NCI-H510A treated with DMSO at 0.1 percent for 48 hours (cell line): ENCODE measurements at places on chromosomes 7 and 10.
A peak's percentile ranks its signal among the peaks of the same experiment; 100 is the strongest.

DNA sequence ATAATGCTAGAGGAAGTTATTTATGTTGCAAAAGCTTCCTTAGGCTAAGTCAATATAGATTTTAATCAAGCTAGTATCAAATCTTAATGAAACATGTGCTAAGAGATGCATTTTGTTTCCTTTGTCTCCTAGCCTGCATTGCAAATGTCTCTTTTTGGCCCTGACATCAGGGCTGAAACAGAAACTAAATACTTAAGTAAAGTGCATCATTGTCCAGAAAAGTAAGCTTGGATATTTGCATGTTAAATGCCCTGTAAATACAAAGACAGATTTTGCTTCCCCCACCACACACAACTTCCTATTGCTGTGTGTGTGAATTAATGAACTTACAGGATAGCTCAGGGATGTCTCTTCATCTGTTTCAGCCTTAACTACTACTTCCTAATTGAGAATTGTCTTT lies 10.0 kb upstream of the STAMBPL1 start:
- DNase-seq: no peak

- DNase-seq: no peak
Measured at GRCh38 chr7:7178081-7178480, 4.3 kb upstream of the C1GALT1 start.

DNA sequence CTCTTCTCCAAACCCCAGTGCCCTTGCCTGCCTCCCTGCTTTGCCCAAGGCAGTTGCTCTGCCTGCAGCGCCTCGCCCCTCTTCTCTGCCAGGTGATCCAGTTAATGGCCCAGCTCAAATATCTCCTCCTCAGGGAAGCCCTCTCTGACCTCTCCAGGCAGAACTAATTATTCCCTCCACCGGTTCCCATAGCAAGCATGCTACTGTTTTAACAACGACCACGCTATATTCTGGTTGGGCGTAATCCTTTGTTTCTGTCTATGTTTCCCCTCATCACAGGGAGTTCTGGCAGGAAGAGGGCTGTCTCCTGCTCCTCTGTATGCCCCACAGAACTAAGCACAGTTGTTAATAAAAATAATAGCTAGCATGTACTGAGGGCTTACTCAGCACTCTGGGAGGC lies 36.8 kb upstream of the R3HCC1L start:
- DNase-seq: peak; percentile 53

GRCh38 chr7:97971120-97971989 lies 18.6 kb downstream of the OCM2 start:
- no peak for DNase-seq

- DNase-seq: no peak
Measured at GRCh38 chr7:55073976-55074528, 55.2 kb downstream of the EGFR start.

DNA sequence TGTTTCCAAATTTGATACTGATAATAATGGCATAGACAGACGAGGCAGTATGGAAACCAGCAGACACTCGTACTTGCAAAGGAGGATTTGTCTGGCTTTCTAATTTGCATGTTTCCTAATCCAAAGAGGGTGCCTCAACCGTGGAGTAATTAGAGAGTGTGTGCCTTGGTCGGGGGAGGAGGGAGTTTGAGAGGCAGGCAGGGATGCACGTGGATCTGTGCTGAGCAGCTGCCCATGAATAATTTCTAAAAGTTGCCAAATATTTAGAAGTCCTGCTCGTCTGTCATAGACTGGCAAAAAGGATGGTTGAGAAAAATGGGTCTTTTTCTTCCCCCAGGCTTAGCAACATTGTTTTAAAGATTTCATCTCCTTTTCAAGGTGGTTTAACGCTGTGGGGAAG lies 69.4 kb downstream of the PTPRE start:
- no peak for DNase-seq

GRCh38 chr10:132446661-132447445 lies 49.9 kb downstream of the PWWP2B start:
- DNase-seq: peak; percentile 81

DNA sequence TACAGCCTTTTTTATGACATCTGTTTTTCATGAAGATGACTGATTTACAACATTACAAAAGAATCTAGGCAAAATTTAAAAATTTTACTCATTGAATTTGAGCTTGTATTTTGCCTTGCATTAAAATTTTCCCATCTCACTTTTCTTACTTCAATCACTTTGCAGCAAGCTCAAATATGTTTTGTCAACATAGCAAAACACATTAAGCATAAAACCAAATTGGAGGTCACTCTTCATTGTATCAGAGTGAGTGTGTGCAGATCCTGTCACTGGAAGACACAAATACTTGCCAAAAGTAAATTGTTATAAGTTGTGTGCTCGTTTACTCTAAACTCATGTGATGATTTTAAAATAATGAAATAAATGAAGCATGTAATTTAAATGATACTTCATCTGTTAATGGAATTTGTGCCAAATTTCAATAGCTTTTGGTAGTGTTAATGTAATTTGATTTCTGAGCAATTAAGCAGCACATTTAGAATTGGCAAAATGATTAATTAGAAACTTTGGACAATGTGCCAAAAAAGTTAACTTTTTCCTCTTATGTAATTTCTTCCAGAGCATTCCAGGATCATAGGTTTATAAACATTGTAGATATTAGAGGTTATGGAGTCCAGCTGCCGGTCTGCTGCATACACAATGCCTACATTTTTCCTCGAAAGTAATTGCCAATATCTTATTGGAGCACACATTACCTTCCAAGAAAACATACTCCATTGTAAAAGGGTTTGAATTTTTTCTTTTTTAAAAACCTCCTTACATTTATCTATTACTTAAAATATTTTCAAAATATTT lies 1078.2 kb upstream of the LRRTM3 start:
- no peak for DNase-seq

- no peak for DNase-seq
Measured at GRCh38 chr10:70222340-70222794, 10.9 kb downstream of the PPA1 start.

GRCh38 chr7:68544851-68545250 lies 1053.4 kb upstream of the AUTS2 start:
- DNase-seq: no peak

DNA sequence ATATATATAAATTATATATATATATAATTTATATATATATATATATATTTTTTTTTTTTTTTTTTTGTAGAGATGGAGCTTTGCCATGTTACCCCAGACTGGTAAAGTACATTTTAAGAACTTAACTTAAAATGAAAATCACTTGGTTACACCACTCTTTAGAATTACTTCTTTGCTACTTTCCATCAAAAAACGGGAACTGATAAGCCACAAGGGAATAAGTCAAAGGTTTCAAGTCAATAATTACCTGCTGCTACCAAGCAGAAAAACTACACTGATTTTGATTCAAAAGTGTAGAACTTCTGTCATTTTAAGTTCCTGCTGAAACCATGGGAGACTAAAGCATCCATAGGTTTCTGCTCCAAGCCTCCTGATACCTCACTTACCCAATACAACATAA lies 12.2 kb downstream of the PPA1 start:
- DNase-seq: no peak

DNA sequence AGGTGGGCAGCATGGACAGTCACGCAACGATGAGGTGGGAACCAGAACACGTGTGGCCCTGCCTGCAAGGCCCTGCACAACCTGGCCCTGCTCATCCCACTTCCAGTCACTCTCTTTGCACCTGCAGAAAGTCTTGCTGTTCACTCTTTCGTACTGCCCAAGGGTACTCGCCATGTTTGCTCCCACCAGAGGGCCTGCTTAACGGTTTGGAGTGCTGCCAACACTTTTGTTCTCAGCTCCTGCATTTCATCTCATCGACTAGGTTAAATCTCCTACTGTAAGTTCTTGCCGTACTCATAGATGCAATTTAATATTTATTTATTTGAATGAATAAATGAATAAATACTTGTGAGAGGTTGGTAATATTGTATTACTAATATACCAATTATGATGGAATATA lies 315.3 kb downstream of the SDK1 start:
- peak; percentile 85 for DNase-seq

DNA sequence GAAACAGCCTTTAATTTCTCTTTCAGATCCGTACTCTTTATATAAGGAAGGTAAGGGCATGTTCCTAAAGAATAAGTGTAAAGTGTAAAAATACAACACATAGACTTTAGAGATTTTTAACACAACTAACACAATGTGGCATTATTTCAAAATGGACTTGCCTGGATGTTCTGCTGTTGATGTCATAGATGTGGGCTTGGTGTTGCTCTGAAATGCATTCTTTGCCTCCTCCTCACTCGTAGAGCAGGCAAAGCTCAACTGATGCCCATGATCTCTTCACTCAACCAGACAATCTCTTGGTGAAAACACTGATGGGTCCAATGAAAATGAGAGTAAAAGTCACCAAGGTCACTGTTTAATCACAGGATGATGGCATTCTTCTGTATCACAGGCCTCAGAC lies 174.2 kb upstream of the TCERG1L start:
- DNase-seq: no peak

DNA sequence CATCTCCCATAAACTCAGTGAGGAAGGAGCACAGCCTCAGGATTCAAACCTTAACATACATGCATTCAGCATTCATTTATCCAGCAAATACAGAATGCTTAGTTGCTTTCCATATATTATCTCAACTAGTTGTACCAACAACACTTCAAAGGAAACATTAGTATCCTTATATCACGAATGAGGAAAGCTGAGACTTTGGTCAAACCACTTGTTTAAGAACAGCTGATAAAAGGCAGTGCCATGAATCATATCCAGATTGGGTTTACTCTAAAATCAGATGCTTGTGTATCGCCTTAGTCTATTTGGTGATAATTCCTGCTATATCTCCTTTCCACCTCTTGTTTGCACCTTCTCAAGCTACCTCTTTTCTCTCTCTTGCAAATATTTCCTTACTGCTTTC lies 1.9 kb upstream of the CPED1 start:
- DNase-seq: no peak

- DNase-seq: no peak
Measured at GRCh38 chr7:50262916-50263690, 41.4 kb upstream of the IKZF1 start.

DNA sequence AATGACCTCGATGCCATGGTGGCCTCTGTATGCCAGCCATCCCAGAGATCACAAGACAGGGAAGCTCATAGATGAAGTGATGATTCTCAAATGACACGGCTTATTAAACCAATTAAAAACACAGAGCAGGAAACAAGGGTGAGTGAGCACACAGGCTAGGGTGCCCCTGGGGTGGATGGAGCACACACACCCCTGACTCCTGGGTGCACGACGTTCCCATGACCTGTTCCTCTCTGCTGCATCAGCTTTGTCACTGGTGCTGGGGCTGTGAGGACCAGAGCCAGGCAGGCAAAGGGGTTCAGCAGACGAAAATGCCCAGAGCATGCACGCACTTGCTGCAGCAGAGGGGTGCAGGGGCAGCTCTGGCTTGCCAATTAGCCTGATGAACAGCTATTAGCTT lies 86.5 kb upstream of the LRRC4 start:
- no peak for DNase-seq

- DNase-seq: peak; percentile 8
Measured at GRCh38 chr10:30059209-30060107, at the start of gene JCAD. TSS of gene JCAD (minus strand) at chr10:30059586. CDS start at chr10:30047812, 11,774 bp downstream.

DNA sequence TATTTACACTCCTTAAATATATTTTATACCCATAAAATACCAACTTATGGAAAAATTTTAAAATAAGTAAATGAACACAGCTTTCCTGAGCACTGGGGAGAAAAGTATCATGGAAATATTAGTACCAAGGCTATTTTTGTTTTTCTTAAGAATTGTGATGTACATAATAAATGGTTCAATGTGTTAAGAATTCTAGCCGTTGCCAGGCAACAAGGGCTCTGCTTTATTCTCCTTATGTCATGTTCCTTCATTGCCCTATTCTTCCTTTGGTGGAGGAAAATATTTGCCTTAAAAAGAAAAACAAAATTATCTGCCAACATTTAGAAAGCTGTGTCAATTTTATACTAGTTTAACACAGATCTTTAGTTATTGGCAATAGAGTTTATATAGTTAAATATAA lies 2.6 kb upstream of the ZPBP start:
- DNase-seq: no peak

- DNase-seq: no peak
Measured at GRCh38 chr10:112338957-112339356, 35.0 kb upstream of the ACSL5 start.

DNA sequence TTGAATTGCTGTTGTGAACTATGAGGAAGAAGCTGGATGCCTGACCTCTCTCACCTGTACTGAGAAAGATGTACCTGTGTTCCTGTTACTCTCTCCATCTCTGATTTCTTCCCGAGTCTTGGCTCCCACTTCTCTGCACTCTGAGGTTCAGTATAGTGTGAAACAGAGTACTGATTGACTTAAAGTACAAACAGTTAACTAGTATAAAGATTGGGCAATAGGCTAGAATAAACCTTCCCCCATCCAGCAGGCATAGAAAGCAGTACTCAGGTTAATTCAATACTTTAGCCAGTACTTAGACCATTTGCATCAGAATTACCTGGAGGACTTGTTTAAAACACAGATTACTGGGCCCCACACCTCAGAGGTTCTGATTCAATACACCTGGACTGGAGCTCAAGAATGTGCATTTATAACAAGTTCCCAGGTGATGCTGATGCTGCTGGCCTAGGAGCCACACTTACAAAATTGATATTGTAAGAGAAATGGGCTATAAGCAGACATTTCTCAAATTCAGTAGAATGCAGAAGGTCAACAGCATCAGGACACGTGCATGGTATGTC lies 51.6 kb downstream of the ANK3 start:
- DNase-seq: no peak

GRCh38 chr7:105028004-105028403 lies 14.0 kb downstream of the KMT2E start:
- DNase-seq: no peak

DNA sequence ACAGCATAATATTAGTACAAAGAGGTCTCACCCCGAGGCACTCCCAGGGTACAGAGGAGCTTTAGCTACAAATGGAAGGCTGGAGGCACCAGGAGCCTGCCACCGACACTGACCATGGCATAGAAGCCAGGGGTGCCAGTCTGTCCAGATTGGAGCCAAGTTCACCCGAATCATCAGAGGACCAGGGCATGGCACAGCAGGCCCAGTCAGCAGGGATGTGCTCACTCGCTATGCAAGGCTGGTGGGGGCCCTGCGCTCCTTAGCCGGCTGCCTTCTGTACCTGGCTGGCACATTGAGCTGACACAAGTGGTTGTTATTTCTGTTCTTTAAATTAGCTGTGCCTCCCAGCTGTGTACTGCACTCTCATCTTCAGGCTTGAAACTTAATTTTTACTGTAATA lies 149.3 kb downstream of the TCERG1L start:
- DNase-seq: no peak

GRCh38 chr7:69818636-69819332 lies 220.5 kb downstream of the AUTS2 start:
- DNase-seq: no peak

- DNase-seq: no peak
Measured at GRCh38 chr7:55247428-55247827, 117.7 kb upstream of the LANCL2 start.

GRCh38 chr7:79810916-79811315 lies 323.7 kb upstream of the GNAI1 start:
- no peak for DNase-seq

DNA sequence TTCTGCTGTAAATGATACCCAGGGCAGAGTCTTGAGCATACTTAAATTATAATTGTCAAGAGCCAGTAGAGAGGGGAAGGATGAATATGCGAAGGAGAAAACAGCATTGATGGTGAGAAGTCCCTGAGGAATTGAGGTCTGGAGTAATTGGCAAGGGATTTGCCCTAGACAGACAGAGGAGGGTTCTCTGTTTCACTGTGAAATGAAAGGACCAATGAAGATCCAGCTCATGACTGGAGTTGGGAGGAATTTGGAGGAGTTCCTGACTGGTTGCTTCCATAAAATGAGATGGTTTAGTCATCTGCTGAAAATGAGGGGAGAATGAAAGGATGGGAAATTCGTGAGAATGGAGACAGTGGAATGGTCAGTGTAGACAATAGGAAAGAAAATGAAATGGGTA lies 6.8 kb downstream of the PRPF18 start:
- no peak for DNase-seq

- DNase-seq: no peak
Measured at GRCh38 chr7:24591152-24591551, 17.9 kb downstream of the PALS2 start.
